ENCODE measurements at places on chromosomes 12 and 14. TPM values are rescaled to one million over a fixed set of nuclear protein-coding genes. Genes with fewer than 3 reads are reported as not detected.
A peak's percentile ranks its signal among the peaks of the same experiment; 100 is the strongest.

TMCC3 gene
- polyA plus RNA-seq = 19.1 TPM

OR10P1 gene
- not detected for polyA plus RNA-seq

IFI27L1 gene
- 11.5 TPM for polyA plus RNA-seq

WNT1 gene
- not detected for polyA plus RNA-seq

HCAR3 gene
- 0.57 TPM for polyA plus RNA-seq

GLIPR1L1 gene
- 0.69 TPM for polyA plus RNA-seq

ACOT6 gene
- polyA plus RNA-seq = not detected

AQP2 gene
- polyA plus RNA-seq = not detected

KRT85 gene
- polyA plus RNA-seq = not detected

DNA sequence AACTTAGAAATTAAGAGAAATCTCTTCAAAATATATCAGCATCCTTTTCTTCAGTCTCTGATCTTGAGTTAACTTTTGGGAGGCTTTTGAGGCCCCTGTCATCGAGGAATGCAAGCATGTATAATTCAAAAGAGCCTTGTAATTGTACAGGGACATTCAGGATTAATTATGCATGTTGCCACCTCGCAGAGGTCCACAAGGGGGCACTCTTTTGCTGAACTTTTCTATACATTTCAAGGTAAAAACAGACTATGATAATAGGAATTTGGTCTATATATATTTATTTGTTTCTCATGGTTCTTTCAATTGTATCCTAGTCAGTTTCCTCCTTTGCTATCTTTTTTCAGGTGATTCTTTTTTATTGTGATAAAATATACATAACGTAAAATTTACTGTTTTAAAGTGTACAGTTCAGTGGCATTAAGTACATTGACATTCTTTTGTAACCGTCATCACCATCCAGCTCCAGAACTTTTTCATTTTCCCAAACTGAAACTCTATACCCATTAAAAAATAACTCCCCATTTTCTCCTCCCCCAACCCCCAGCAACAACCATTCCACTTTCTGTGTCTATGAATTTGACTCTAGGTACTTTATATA lies 47.0 kb upstream of the SLC2A13 start:
- DNase-seq = peak; percentile 63

GRCh38 chr14:49408187-49408933 lies 177.8 kb downstream of the RPS29 start:
- no peak for DNase-seq

DNA sequence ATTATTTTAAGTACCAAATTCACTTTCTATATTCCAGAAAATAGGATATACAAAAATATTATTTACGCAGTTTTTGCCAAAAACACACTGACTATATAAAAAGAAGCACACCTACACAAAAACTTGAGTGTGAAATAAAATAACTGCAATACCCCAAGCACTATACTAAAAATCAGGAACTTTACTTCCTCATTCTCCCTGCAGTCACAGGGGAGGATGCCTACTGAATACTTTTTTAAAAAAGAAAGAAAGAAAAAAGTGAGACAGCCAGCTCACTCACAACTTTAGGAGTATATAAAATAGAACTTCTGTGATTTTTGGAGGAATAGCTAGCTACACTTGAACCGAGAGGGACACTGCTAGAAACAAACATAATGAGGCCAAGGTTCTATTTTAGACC lies 12.2 kb downstream of the RPS6KA5 start:
- DNase-seq = no peak

- DNase-seq = no peak
Measured at GRCh38 chr12:98387444-98387843, 127.9 kb upstream of the TMPO start.

DNA sequence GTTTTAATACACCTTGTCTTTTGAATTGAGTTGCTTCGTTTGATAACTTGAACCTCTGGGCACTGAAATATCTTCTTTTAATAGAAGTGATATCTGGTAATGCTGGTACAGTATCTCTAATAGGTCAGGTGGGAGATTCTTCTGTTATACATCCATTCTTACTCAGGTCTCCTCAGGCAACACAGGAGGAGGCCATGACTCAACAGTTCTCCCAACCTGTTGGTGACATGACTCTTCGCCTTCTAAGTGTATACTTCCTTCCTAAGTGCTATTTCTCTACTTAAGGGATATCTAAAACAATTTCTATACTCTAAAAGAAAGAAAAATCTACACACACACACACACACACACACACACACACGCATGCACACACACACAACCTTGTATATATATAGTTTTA lies 509.1 kb downstream of the PCNX1 start:
- DNase-seq = no peak

DNA sequence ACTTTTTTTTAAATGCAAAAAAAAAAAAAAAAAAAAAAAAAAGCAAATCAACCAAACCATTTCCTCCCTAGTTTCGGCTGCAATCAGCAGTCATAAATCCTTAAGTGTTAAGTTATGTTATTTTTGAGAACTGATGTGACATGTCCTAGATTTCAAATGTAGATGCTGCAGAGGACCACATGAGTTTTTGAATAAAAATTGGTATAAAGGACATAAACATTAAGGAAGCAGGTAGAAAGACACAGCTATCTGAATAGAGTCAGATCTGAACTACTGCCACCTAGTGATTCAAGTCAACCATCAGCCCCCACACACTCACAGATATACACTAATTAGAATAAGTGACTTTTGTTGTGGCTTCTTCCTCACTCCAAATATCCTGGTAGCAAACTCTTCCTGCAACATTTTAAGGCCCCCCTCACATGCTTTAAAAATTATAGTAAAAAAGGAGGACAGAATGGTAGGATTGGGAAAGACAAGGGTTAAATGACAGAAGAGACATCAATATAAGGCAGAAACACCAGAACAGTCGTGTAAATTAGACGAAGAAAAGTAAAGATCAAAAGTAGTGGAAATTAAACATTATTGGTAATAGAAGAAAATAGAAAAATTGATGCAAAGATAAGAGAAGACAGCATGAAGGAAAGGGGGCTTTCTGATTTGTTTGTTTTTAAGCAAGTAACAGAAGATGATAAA lies 394.5 kb upstream of the ATP2B1 start:
- no peak for DNase-seq

GRCh38 chr14:79090641-79091180 lies 920.5 kb downstream of the NRXN3 start:
- DNase-seq = no peak

DNA sequence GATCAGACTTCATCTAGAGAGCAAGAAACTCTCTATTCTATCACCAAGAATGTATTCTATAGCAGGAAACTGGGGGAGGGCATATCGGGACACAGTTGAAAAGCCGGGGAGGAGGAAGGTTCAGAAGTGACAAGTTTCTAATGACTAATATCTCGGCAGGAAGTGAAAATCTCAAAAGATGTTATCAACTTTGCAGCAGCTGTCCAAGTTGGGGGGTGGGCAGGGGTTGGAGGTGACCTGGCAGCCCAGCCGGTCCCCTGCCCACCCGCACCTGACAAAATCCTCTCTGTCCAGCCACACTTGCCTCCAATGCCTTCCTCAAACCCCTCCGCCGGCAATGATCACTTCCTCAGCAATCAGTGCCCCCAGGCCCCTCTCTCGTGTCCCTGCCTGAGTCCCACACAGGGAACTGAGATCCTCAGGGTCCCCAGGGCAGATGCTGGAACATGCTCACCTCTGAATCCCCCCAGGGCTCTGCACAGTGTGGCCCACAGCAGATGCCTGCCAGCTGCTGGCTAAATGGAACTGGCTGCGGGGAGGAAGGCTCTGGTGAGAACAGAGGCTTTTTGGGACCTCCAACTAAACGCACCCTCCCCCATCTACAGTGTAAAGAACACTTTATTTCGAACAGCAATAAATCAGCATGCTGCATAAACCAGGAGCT lies 43.9 kb downstream of the CCDC88C start:
- no peak for DNase-seq

- no peak for DNase-seq
Measured at GRCh38 chr12:65810036-65810435, 14.2 kb upstream of the HMGA2 start.

- no peak for DNase-seq
Measured at GRCh38 chr14:105937253-105938054, 411.1 kb downstream of the TMEM121 start.

DNA sequence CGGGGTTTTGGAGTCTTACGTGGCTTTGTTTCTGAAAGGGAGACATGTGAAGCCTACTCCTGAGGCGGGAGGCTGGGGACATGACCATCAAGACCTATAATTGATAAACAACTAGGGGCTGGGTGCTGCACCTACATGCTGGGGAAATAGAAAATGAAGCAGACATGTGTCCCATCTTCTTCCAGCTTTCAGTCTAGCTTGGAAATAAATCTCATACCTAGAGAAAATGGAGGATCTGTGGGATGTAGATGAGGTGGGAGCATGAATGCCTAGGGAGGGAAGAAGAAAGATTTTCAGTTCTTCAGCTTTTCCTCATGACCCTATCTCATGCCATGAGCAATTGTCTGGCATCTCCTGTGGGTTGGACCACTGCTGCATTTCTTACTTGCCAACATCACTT lies 22.1 kb downstream of the EMP1 start:
- no peak for DNase-seq

- DNase-seq = no peak
Measured at GRCh38 chr14:89767861-89768268, 186.7 kb downstream of the EFCAB11 start.

DNA sequence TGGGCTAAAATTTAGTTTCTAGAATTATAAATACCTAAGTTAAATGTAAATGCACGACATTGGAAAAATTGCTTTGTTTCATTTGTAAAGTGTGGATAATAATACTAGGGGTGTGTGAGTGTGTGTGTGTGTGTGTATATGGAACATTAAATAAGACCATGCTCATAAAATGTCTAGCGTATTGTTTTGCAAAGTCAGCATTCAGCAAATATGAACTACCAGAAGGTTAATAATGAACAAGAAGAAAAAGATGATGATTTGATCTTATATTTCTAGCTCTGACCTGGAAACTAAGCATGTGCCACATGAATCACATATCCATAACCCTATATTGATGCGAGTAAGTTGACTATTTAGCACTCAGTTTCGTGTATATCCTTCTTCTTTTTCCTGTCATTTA lies 44.9 kb upstream of the MDGA2 start:
- DNase-seq = no peak

DNA sequence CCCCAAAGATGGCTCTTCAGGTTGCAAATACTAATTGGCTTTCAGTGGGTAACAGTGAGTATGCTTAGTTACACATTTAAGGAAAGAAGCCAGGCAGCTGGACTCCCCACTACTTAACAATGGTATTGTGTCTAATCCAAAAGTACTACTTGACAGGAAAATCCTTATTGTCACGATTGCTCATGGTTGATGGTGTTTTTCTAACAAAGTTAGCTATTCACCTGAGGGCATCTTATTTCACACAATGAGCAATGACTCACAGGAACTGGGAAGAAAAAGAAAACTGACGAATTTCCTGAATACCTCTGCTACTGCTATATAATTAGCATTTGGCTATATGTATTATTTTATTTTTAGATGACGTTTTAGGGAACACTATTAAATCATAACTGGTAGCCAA lies 33.4 kb upstream of the ALG10 start:
- no peak for DNase-seq

Measured in muscle of back (tissue), 13 donors.